ENCODE measurements at places on chromosomes 2 and 18. TPM values are rescaled to one million over a fixed set of nuclear protein-coding genes. Genes with fewer than 3 reads are reported as not detected.

SERPINB13 gene
- not detected for total RNA-seq

DNA sequence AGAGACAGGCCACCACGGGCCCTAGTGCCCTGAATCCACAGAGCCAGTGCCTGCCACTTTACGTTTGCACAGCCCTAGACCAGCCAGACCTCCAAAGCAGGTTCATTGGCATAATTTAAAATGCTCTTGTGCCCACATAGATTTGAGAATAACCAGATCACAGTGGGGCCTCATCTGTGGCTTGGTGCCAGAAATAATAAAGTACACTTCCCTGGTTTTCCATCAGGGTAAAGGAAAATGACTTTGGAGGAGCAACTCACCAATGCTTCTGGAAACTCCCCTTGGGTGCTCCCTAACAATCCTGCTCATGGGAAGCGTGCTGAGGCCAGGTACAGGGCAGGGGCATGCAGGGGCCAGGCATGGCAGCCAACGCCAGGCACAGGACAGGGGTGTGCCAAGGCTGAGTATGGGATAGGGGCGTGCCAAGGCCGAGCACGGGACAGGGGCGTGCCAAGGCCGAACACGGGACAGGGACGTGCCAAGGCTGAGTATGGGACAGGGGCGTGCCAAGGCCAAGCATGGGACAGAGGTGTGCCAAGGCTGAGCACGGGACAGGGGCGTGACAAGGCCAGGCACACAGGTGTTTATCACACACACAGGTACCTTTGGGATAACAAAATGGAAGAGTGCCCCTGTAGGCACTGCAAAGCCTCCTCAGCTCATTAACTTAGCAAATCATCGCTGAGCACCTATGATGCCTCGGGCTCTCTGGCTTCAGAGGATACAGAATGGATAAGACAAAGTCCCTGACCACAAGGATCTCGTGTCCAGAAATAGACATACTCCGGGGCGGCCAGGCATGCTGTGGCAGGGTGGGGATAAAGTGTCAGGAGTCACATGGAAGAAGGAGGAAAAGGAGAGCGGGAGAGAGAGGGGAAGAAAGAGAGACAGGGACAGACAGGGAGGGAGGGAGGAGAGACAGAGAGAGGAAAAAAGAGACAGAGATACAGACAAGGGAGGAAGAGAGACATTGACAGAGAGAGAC is 334.7 kb downstream of the EIPR1 start:
- no peaks in the 10 kb centered on the region for H3K27me3 ChIP-seq
- H3K4me1 ChIP-seq, result no peaks in the 10 kb centered on the region
- DNase-seq, result no peak
- H3K4me3 ChIP-seq, result no peak overlapping the region
- H3K36me3 ChIP-seq, result no peaks in the 10 kb centered on the region

GBX2 gene
- not detected for total RNA-seq

SLC14A1 gene
- total RNA-seq, result 3.6 TPM

PECR gene
- 10.5 TPM for total RNA-seq

DNA sequence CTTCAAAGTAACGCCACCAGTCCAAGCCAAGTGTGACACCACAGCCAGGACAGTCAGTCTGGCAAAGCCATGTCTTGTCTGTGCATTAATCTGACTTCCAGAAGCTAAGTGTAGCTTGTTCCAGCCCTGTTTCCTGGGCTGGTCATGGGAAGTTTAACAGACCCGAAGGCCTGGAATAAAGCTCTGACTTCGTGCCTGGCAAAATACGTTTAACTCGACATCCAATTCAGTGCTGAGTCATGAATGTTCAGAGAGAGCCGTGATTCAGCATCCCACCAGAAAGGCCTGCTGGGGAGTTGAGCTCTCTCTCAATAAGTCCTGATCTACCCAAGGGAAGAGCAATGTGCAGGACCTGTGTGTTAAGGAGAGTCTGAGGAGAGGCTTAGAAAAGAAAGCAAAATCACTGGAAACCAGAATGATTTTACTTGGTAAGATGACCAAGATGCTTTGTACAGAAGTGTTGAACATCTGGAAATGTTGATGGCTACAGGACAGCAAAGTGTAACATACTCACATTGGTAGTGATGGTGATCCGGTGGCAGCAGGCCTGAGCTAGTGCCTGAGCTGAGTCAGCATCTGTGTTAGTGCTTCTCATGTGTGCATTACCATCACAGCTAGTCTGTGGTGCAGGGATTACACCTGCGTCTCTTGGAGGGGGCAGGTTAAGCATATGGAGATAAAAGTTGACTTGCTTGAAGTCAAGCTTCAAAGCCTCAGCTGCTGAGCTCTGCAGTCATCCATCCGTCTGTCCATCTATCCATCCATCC is 743.7 kb upstream of the HS6ST1 start:
- no peak for DNase-seq
- no peaks in the 10 kb centered on the region for H3K4me1 ChIP-seq
- no peak overlapping the region for H3K4me3 ChIP-seq
- no peak overlapping the region for H3K27ac ChIP-seq
- no peaks in the 10 kb centered on the region for H3K27me3 ChIP-seq

ABCG5 gene
- not detected for total RNA-seq

DNA sequence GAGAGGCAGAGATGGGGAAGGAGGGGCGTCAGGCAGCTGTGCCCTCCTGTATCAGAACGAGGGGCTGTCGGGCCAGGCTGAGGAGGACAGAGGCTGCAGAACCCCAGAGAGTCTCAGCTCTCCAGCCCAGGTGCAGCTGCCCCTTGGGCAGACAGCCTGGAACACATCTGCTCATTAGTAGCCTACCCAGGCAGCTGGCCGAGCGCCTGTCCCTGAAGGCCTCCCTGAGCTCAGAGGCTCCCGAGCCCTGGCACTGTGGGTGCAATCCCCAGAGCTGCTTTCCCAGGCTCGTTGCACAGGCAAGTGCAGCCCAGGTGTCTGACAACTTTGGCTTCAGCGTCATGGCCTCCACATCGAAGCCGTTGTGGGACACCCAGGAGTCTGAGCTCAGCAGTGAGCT is 13.1 kb upstream of the TMEM185B start:
- H3K27me3 ChIP-seq, result no peaks in the 10 kb centered on the region
- DNase-seq, result no peak
- peaks cover 15% of the 10 kb centered on the region for H3K4me1 ChIP-seq
- H3K4me3 ChIP-seq, result no peak overlapping the region

ZNF521 gene
- total RNA-seq, result not detected

TCF4 gene
- total RNA-seq, result 0.18 TPM

- H3K27me3 ChIP-seq, result no peaks in the 10 kb centered on the region
- no peak for DNase-seq
- H3K4me3 ChIP-seq, result no peak overlapping the region
- H3K27ac ChIP-seq, result no peak overlapping the region
These were observed 4.2 kb downstream of the ALLC start for GRCh38 chr2:3662239-3662638.

- DNase-seq, result no peak
- no peak overlapping the region for H3K27ac ChIP-seq
- no peaks in the 10 kb centered on the region for H3K36me3 ChIP-seq
- no peaks in the 10 kb centered on the region for H3K27me3 ChIP-seq
- H3K4me3 ChIP-seq, result no peak overlapping the region
These were observed 201.2 kb downstream of the CBLN2 start for GRCh38 chr18:72342933-72343332.

DNA sequence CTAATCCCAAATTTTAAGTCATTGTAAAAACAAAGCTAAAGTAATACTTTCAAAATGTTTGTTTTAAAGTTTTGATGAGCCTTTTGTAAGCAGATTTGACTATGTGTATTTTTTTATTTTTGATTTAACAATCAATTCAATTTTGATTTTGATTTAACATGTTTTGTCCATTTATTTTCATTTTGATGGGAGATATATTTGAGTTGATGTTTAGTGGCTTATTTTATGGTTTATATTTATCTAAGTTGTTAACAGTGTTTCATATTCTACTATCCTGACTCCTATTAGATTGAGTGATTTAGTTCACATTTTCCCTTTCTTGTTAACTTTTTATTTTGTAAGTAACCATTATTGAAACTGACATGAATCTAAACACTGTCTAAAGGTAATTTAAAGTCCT is 44.7 kb downstream of the TMEM18 start:
- no peaks in the 10 kb centered on the region for H3K36me3 ChIP-seq
- H3K27me3 ChIP-seq, result no peaks in the 10 kb centered on the region
- no peak overlapping the region for H3K27ac ChIP-seq
- H3K4me1 ChIP-seq, result no peaks in the 10 kb centered on the region

DNA sequence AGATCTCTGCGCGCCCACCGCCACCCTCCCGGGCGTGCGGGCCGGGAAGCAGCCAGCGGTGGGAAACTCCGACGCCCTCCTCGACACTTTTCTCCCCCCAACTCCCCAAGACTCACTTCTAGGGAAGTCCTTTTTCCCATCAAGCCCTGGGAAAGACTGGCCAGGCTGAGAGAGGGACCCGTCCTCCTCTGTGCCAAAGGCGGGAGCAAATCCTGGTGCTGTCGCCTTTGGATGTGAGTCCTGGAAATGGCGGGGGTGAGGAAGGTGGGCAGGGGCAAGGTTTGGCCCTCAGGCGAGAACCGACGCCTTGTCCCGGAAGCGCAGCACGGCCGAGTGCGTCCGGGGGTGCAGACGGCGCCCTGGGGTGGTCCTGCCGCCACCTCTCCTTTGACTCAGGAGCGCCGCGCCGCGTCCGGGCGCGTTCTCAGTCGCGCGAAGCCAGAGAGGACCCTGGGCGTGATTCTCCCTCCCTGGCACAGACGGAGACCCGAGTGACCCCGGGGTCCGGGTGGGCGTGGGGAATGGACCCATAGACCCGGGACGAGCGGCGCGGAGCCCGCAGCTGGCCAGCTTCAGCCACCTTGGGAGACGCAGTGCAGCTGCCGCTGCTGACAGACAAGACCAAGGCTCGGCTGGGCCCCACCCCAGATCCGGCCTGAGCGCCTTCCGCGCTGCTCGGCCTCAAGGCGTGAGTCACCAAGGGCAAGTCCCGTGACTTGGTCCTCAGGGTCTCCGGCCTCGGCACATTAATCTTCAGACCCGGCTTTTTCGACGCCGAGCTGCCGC is 3.5 kb upstream of the LBX2 start:
- H3K4me1 ChIP-seq, result peaks cover 47% of the 10 kb centered on the region
- H3K27ac ChIP-seq, result peak overlapping the region; percentile 64
- no peak for DNase-seq
- H3K36me3 ChIP-seq, result peaks cover 9% of the 10 kb centered on the region

DTNA gene
- total RNA-seq, result not detected

- no peaks in the 10 kb centered on the region for H3K4me1 ChIP-seq
- DNase-seq, result no peak
- H3K27ac ChIP-seq, result no peak overlapping the region
- H3K27me3 ChIP-seq, result no peaks in the 10 kb centered on the region
- H3K36me3 ChIP-seq, result no peaks in the 10 kb centered on the region
These were observed 58.7 kb downstream of the NTSR2 start for GRCh38 chr2:11611251-11611650.

MLPH gene
- total RNA-seq, result not detected

- H3K4me1 ChIP-seq, result no peaks in the 10 kb centered on the region
- DNase-seq, result no peak
- no peaks in the 10 kb centered on the region for H3K36me3 ChIP-seq
- no peak overlapping the region for H3K4me3 ChIP-seq
- no peak overlapping the region for H3K27ac ChIP-seq
- H3K27me3 ChIP-seq, result no peaks in the 10 kb centered on the region
These were observed 32.1 kb downstream of the MBD2 start for GRCh38 chr18:54192415-54192814.

DNA sequence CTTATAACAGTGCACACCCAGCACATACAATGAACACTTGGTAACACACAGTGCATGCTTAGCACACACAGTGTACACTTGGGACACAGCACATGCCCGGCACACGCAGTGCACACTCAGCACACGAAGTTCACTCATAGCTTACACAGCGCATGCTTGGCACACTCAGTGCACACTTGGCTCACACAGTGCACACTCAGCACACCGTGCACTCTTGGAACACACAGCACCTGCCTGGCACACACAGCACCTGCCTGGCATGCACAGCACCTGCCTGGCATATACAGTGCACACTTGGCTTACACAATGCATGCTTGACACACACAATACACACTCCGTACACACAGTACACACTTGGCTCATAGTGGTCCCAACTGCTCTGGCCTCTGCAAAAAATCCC is 128.2 kb downstream of the GALR1 start:
- no peak for DNase-seq
- no peaks in the 10 kb centered on the region for H3K36me3 ChIP-seq
- no peak overlapping the region for H3K4me3 ChIP-seq
- no peaks in the 10 kb centered on the region for H3K4me1 ChIP-seq
- no peaks in the 10 kb centered on the region for H3K27me3 ChIP-seq

All from CD8-positive, alpha-beta memory T cell (primary cell).